Myocyte (in vitro differentiated cells): ENCODE measurements at places on chromosomes 11 and 22.

- DNase-seq = no peak
These were observed 284 bp downstream of the CCS start for GRCh38 chr11:66593303-66593635.

- no peak for DNase-seq
These were observed 1273.9 kb upstream of the CNTN5 start for GRCh38 chr11:97746818-97747217.

DNA sequence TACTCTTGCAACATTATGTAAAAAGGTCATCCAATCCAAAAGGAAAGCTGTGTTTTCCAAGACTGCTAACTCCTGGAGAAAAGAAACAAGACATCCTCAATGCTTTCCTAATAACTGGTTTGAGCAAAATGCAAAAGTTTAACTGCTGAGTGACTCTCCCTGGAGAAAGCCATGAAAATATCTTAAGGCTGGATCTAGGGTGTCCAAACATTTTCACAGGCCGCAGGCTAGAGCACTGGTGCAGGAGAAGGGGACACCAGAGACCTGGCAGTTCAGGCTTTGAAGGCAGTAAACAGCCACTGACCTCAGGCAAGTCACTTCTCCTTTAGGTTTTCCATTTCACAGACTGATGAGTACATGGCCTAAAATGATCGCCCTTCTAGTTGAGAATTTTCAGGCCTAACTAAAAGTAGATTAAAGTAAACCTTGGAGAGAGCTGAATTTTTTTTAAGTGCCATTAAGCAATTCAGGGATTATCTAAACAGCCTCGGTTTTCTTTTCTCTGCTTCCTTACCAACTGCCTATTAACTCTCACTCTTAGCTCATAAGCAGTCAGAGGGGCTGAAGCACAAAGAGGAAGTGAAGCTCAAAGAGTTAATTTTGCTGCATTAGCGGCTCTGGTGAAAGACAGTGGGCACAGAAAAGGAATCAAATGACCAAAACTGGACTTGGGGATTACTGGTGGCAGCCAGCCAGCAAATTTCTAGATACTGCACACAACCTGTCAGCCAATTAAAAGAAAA lies 2.3 kb downstream of the CHKA start:
- no peak for DNase-seq

GRCh38 chr22:44659140-44659539 lies 42.9 kb upstream of the PRR5 start:
- DNase-seq = peak; percentile 73

- no peak for DNase-seq
These were observed 90.3 kb upstream of the THY1 start for GRCh38 chr11:119513131-119513805.

- no peak for DNase-seq
These were observed 44.0 kb upstream of the AKIP1 start for GRCh38 chr11:8867035-8867434.

GRCh38 chr11:41267451-41267850 lies 192.0 kb downstream of the LRRC4C start:
- no peak for DNase-seq

- DNase-seq = no peak
These were observed 95.1 kb upstream of the GRAMD1B start for GRCh38 chr11:123334925-123335324.

DNA sequence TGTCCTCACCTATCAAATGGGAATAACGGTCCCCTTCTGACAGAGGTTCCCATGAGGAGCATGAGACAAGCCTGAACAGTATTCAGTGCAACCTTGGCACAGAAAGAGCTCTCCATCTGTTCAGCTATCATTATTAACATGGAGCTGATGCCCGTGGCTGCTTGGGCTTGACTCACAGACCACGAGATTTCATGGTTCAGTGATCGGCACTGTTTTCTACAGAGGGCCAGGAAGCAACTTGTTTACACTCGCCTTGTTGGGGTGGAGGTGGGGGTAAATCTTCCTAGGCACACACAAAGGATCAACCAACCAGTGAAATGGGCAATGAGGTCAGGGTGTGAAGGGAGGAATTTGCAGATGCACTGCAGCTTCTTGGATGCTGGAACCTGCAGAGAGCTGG lies 88.2 kb downstream of the CWC15 start:
- no peak for DNase-seq

DNA sequence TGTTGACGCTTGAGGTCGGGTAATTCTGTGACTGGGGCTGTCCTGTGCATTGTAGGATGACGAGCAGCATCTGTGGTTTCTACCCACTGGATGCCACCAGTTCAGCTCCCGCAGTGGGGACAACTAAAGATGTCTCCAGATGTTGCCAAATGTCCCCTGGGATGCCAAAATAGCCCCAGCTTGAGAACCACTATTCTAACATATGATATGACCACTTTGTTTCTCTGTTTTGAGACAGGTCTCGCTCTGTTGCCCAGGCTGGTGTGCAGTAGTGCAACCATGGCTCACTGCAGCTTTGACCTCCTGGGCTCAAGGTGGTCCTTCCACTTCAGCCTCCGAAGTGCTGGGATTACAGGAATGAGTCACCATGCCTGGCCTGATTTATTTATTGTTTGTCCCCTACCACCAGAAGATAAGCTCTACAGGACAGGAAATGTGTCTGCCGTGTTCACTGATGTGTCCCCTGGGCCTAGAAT lies 4.4 kb upstream of the MEN1 start:
- DNase-seq = no peak
